ENCODE measurements at places on chromosomes 1 and 21. TPM values are rescaled to one million over a fixed set of nuclear protein-coding genes. Genes with fewer than 3 reads are reported as not detected.

DNA sequence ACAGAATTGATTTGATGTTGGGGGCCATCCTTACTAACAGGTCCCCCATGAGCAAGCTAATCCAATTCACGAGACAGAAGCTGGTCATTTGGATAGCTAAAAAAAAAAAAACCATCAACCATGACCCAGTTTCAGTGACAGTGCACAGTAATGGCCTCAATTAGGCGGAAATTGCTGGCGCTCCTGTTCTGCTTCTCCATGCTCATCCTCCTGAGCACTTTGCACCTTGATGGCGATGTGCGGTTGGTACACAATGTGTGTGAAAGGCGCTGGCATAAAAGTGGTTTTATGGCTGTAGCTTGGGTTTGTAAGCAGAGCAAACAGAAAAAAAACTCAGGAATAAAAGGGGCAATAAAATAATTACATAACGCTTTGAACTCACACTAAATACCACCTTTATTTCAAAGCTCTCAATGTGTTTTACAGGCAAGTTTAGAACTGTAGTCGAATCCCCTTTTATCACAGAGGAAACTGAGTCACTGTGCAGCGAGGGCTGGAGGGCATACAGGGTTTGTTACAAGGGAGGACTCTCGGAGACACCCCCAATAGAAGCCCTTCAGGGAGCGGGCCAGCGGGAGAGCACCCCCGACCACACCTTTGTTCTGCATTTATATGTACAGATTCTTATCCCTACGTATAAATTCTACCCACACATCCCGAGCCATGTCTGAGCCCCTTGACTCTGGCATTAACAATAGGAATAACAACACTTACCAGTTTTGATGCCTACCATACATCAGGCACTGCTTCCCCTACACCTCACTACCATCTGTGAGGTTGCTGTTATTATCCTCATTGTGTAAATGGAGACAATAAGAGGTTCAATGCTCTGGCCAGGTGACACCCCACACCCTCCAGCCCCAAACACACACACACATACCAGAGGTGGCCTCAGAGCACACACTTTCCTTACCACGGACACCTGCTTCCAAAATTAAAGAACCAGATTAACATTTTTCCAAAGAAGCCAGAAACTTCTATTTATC, 213.5 kb upstream of the IRF2BP2 start:
- no peak for DNase-seq

- DNase-seq = no peak
These were observed 11.6 kb upstream of the OR2G2 start for GRCh38 chr1:247576514-247576913.

DNA sequence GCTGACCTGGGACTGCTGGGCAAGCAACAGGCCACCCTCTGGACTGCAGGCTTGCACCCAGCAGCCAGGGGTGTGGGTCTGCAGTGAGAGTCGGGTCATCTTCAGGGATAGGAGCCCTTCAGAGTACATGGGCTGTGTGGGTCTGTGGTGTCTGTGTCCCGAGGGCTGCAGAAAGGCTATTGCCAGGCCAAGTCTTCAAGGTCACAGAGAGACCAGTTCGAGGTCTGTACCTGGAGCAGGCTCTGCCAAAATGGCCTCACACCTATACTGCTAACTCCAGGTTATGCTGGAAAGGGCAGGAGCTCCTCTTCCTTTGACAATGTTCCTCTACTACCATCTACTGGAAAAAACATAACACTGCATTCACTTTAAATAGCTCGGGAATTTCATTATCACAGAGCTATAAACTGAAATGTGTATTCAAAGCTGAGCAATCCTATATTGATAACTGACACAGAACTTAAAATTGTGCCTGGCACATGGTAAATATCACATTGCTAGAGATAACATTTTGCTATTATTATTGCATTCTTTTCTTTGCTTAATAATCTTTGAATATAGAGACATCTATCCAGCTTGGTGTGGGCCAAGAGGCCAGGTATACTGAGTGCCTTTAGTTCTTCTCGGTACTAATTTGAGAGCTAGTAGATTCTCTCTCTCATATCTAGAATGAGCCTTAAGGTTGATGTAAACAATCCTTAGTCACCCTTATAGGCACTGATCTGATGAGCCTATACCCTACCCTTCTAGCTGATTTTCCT, 6.9 kb upstream of the DNAH14 start:
- no peak for DNase-seq

DNA sequence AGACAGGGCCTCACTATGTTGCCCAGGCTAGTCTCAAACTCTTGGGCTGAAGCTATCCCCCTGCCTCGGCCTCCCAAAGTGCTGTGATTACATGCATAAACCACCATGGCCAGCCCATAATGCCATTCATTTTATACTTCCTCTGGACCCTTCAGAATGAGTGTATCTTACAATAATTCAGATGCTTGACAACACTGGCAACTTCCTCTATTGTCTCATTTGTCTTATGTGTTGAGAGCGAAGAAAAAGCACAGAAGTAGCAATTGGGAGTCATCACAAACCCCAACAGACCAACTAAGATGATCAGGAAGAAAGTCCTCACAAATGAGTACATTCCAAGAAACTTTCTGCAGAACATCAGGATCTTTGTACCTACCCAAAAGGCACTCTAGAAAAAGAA, 191.9 kb downstream of the RERE start:
- DNase-seq = no peak

- no peak for DNase-seq
These were observed 9.5 kb downstream of the ETNK2 start for GRCh38 chr1:204142032-204142974.

GRCh38 chr1:162861101-162861500, at the start of gene CCDC190:
TSS of gene CCDC190 (minus strand) at chr1:162861175. CDS start at chr1:162859646, 1,529 bp downstream.
- DNase-seq = no peak

DNA sequence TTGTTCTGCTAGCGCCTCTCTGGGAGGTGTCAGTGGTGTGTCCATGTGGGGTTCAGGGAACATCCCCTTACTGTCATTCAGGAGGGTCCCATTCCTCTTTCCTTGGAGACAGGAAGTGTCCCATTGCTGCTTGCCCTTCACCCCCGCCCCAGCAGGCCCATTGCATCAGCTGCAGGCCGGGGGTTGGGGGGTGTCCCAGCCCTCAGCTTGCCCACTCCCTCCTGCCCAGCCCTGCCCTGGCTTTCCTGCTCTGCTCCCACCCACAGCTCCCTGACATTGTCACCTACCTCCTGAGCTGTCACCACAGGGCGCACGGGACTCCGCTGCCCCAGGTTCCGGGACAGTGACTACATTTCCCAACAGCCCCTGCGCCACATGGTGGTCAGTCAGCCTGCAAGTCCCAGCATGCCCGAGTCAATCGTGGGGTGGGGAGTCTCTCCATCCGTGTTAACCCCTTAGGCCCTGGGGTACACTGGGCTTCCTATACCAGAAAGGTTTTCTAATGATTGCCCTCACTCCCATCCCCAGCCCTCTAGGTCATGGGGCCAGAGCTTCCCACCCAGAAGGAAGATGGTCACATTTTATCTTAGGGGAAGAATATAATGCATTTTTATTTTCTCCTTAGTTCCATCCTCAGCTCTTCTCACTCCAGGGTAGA, at the start of gene INPP5B:
INPP5B (minus strand) TSS at position 351 of the 658 bp plus-strand sequence. CDS start 745 bp downstream, outside the sequence.
- peak; percentile 87 for DNase-seq

Gene CYP2J2
- total RNA-seq = 0.46 TPM

GRCh38 chr1:96837781-96838216, 116.2 kb downstream of the PTBP2 start:
- no peak for DNase-seq

Gene FCRLA
- 0.15 TPM for total RNA-seq

DNA sequence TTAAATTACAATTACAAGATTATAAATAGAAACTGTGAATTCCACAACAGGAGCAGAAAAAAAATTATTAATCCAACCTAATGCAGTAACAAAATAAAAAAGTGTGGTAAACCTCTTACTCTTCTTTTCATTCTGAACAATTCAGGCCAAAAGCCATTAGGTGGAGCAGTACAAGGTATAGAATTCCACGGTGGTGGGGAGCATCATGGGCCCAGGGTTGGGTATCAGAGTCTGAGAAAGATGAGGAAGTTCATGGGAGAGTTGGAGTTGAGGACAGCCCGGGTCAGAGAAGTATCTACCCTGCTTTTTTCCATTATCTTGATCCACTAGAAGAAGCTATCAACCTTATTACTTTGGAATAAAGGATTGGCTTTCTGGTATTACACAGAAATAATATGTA, 586.9 kb downstream of the AGBL4 start:
- DNase-seq = no peak

Gene CTTNBP2NL
- 32.0 TPM for total RNA-seq

DNA sequence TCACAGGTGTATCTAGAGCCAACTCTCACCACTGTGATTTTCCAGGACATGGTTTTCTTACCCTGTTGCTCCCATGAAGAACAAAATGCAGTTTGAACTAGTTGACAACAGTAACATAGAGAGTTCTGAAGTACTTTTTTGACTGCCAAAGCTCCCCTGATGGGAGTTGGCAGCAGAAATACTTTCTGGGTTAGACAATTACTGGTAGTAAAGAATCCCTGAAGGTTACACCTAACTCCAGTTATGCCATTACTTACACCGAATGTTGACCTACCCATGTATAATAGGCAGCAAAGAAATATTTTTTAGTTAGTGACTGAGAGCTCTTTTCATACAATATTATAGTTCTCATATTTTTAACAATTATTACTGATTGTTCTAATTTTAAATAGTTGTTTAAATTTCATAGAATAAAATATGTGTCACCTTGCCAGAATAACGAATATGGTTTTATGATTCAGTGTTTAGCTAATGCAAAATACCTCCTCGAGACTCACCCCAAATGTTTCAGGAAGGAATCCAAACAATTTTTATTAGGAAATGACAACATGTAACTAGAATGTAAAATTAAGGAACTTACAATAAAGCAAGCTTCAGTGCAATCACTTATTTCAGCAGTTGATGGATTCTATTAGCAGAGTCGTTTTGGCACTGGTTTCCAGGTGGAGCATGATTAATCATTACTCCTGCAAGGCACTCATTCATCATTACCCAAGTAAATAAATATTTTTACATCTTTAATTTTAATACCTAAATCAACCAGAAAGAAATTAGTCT, 237.6 kb downstream of the MRPL39 start:
- DNase-seq = no peak
